ENCODE measurements at places on chromosomes 7 and 10. TPM values are rescaled to one million over a fixed set of nuclear protein-coding genes. Genes with fewer than 3 reads are reported as not detected.

DNA sequence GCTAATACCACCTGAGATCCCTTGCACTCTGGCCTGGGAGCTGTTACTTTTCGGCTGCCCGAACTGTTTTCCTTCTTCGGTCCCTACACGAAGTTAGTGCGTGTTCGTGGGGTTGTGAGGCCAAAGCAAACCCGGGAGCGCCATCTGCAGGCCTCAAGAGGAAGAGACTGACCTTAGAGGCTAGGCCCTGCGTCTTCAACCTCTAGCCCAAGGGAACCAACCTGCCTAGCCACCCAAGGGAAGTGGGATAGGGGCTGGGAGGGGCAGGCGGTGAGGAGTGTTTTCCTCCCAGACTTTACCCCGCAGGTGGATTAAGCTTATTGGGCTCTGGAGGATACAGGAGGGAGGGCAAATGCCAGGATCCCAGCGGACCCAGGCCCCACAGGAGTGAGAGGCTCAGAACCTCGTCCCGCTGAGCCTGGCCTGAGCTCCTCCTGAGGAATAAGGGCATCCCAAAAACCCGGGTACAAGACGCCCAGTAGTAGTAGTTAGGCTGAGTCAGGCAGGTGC lies 1.7 kb upstream of the PAX2 start:
- DNase-seq: peak; percentile 50

The RGR gene
- not detected for total RNA-seq

DNA sequence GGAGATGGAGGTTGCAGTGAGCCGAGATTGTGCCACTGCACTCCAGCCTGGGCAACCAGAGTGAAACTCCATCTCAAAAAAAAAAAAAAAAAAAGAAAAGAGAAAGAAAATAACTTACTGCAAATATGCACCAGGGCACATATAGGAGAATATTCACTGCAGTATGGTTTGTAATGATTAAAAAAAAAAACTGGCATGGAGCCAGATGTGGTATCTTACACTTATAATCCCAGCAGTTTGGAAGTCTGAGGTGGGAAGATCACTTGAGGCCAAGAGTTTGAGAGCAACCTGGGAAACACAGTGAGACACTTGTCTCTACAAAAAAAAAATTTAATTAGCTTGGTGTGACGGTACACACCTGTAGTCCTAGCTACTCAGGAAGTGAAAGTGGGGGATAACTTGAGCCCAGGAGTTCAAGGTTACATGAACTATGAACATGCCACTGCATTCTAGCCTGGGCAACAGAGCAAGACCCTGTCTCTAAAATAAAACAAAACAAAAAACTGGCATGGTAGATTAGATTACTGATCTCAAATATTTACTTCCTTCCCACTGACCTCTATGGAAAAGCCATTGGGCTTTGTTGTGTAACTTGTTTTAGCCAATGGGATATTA lies 85.6 kb downstream of the MICU1 start:
- no peak for DNase-seq

DNA sequence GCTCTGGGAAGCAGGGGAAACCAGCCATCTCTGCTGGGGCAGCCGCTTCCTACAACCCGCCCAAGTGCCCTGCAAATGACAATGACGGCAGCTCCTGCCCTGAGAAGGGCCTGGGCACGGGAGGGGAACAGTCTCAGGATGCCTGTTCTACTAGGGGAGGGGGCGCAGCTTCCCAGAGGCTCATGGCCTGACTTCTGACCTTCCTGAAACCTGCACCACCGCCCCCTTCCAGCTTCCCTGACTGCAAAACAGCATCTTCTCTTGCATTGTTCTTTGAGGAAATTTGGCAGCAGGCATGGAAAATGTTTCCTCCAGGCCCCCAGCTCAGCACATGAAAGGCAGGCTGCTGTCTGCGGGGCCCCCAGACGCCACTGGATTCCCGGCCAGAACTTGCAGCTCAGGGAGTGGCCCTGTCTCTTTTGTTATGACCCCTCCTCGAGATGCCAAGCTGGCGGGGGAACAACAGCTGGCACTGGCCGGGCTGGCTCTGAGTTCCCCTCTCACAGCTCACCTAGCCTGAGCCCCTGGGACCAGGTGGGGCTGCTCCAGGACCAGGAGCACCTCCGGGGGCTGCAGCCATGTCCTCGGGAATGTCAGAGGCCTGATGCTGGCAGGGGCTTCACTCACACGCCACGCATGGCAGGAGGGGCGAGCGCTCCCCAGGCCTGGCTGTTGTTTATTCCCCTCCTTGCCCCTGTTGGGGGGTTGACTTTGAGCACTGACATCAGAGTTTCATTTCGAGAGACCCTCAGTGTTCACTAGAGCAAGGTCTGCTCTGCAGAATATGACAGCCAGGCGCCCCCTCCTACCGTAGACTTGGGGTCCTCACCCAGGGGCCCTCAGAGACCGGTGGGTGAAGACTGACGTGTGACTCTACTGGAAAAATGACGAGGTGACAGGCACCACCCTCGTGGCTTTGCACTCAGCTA lies 62.7 kb downstream of the CALML3 start:
- DNase-seq: no peak

The NFE2L3 gene
- 1.9 TPM for total RNA-seq

The CADPS2 gene
- total RNA-seq: 9.5 TPM

The TMEM176A gene
- 346 TPM for total RNA-seq

DNA sequence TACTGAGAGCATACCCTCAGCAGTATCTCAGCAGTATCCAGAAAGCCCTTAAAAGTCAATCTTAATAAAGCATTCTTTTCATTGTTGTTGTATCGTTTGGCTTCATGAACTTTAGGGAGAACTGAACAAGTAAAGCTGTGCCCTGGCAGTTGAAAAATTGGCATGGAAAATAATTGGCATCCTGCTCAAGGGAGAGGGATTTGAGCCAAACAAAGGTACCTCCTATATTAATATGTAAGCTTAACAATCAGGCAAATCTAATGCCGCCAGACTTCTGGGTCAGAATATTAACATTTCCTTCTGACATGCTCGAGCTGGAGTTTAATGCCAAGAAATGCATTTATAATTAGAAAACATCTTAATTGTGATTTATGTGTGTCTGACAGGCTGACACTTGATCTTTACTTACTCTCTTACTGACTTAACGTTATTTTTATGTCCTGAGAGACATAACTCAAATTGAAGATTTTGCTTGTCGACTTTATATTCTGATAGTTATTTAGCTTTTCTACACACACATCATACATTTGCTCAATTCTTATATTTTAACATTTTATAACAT lies 42.1 kb upstream of the PCDH15 start:
- DNase-seq: no peak

DNA sequence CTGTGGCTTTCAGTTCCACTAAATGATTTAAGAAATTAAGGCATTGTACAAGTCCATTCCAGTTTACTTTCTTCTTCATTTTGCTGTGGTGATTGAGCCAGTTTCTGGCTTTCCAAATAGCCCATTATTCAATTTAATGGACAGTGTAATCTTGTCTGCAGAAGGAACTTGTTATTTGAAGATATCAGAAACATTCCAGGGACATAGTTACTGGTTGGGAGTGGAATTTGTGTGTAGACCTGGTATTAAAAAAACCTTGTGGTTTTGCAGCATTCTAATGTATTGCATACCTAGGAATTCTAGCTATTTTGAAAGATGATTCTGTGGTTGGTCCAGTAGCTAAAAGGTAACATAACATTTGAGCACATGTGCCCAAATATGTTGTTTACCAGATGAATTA lies 72.2 kb downstream of the MCU start:
- DNase-seq: no peak

The SORCS1 gene
- total RNA-seq: 0.09 TPM

The MYOZ1 gene
- 0.23 TPM for total RNA-seq

DNA sequence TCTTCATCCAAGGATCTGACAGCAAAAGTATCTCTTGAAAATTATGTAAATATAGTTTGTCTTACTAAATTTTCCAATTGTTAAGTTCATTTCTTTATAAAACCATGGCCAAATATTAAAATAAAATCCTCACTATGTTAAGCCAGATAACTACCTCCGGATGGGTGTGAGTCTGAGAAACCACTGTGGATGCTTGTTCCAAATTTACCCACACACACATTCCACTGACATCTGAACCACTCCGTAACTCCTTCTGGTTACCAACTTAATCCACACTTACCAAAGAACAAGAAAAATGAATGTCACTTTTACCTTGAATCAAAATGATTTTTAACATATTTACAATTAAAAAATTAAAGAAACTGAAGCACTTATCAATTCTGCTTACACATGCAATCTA lies 19.7 kb downstream of the CYTH3 start:
- DNase-seq: no peak

DNA sequence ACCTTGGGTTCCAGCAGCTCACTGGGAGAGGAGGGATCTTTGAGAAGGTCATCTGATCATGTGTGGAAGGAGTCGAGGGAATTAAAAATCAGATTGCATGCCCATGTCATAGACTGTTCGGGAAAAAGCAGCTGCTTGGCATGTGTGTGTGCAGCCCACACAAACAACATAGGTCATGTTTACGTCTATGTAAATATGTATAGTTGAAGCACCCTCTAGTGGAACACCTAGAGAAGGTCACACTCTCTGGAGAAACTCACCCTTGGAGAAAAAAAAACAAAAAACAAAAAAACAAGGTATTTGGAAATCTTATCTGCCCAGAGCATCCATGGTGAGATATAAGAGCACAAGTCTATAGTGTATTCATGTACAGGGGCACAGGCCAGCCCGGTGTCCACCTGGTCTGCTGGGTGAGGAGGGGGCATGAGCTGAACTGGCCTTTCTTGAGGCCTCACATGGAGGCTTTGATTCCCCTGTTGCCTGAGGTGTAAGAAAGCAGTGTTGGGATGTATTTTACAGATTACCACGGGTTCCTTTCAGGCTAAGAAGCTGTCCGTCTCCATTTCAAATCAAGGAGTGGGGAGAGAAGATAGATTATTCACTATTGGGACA lies 98.0 kb downstream of the NPY start:
- no peak for DNase-seq

DNA sequence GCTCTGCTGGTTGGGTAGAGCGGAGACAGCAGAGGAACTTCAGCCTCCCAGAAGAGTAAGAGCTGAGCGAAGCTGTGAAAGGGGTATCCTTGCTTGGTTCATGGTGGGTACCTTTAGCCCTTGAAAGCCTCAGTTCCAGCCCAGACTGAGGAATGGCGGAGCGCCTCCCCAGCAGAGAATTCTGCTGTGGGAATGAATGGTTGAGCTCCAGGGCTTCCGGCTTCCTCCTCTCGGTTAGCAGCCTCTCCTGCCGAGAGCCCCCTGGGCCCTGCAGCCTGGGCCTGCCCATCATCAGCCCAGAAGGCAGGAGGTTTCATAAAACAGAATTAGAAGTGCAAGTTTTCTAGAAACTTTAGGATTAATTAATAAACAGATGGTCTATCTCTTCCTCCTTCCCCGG lies 79.9 kb upstream of the ANLN start:
- no peak for DNase-seq

DNA sequence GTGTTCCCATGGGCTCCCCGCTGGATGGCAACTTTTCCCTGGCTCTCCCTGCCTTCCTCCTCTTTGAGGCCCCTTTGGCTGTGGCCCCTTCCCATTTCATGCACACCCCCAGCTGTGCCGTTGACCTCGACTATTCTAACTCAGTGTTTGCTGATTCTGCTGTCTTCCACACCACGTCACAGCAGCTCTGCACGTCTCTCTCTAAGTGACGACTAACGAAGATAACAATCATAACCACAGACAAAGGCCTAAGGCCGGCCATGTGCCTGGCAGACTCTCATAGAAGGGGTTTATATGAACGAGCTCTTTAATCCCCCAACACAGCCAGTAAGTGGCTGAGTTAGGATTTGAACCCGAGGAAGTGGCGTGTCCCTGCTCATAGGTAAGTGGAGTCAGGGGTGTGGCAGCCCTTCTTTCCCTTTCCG lies 151.5 kb upstream of the SHH start:
- DNase-seq: peak; percentile 10

DNA sequence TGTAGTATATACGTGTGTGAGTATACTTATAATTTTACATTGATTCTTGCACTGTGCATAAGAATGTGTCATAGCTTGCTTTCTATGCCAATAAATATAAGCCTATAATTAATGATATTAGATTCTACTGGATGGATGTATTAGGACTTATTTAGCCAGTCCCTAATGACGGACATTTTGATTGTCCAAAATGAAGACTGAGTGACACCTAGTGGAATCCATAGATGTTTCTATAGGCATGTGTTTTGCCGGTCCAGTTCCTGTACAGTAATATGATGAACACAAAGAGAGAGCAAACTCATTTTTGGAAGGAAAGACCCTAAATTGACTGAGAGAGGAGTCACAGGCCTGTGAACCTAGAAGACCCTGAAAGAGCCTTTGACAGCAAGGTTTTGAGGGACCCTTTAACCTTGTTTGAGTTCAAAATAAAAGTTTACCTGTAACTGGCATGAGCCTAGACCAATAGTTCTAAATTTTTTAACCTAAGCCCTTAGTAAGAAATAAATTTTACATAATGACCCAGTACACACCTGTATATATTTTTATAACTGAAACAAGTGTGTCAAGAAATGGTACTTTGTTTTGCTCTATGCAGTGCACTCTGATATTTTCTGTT lies 42.4 kb upstream of the AGBL3 start:
- DNase-seq: no peak

DNA sequence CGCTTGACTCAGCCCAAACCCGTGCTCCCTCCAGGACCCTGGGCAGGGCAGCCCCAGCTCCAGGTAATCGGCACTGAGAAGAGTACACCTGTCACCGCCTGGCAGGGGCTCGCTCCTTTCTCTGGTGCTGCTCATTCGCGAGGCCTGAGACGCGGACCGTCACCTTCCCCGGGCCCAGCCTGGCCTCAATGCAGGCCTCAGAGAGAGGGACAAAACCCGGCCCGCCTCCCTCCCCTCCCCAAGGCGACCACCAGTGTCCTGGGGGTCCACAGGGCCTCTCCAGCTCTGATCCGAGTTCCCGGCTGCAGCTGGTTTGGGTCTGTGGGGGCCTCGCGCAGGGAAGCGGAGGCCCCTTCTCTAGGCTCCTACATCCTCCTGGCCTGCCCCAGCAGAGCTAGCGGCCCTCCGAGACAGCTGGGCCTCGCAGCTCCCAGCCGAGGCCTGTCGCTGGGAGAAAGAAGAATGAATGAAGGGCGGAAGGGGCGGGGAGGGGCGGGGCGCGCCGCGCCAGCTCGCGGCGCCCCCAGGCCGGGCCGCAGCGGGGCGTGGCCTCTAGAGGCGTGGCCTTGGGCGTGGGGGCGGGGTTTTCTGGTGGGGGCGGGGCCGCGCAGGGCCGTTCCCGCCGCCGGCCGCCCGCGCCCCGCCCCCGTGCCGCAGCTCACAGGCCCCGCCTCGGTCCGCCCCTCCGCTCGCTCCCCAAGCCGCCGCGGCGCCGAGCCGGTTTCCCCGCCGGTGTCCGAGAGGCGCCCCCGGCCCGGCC lies at the start of gene LIMK1:
TSS of gene LIMK1 (plus strand) at position 688 of the 760 bp plus-strand sequence. CDS start 187 bp downstream, outside the sequence.
- peak; percentile 91 for DNase-seq

The AUTS2 gene
- 4.9 TPM for total RNA-seq

The ARF5 gene
- 49.6 TPM for total RNA-seq

DNA sequence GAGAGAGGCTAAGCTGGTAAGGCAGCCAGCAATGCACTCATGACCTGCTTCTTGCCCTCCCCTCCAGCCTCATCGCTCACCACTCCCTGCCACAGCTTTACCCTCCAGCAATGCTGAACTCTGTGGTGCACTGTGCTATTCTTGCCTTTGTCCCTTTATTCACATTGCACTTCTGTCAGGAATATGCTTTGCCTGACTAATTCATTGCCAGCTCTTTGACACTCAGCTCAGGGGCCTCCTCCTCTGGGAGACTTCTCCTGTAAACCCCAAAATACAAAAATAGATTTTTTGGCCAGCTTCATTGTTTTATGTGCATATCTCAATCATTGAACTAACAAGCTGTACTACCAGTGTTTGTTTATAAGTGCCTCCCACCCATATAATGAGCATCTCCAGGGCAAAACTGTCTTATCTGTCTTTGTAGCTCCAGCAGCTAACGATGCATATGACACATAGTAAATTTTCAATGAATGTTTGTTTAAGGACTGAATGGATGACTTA lies 8.2 kb downstream of the CNNM1 start:
- DNase-seq: no peak

Measured in liver (tissue), 10 donors.